Thyroid gland (tissue), 4 donors: ENCODE measurements at places on chromosomes 2 and 18. TPM values are rescaled to one million over a fixed set of nuclear protein-coding genes. Genes with fewer than 3 reads are reported as not detected.

Gene CCDC148
- total RNA-seq = 10.7 TPM

Gene RAX
- not detected for total RNA-seq

- no peak for DNase-seq
These were observed 197.4 kb downstream of the FBXO15 start for GRCh38 chr18:73950116-73950700.

- DNase-seq = no peak
These were observed 79.4 kb downstream of the NOL10 start for GRCh38 chr2:10610213-10610910.

- DNase-seq = no peak
These were observed 73.0 kb upstream of the ZNF397 start for GRCh38 chr18:35167857-35168256.

- no peak for DNase-seq
These were observed 730.4 kb upstream of the ID2 start for GRCh38 chr2:7951490-7951889.

- no peak for DNase-seq
These were observed 73.4 kb upstream of the ODC1 start for GRCh38 chr2:10521356-10522169.

GRCh38 chr2:213089438-213089837 is 62.0 kb downstream of the IKZF2 start:
- DNase-seq = no peak

GRCh38 chr2:129580001-129580400 is 399.5 kb upstream of the RAB6C start:
- no peak for DNase-seq

DNA sequence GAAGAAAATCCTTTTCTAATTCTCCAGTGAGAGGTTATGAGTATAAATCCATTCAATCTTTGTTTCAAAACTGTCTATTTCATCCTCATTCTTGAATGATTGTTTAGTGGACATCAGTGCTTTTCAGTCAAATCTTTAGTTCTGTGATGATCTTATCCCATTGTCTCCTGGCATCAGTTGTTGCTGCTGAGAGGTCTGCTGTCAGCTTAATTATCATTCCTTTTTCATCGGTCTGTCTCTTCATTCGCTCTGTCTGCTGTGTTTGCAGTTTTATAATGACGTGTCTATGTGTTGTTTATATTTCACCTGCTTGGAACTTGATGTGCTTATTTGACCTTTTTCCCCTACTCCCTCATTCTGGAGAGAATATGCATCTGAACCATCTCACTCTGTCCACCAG is 69.2 kb upstream of the GLI2 start:
- DNase-seq = no peak

- DNase-seq = peak; percentile 6
These were observed 301.8 kb upstream of the ID2 start for GRCh38 chr2:8380026-8380425.

GRCh38 chr2:164903951-164904350 is 51.4 kb downstream of the SLC38A11 start:
- DNase-seq = no peak

DNA sequence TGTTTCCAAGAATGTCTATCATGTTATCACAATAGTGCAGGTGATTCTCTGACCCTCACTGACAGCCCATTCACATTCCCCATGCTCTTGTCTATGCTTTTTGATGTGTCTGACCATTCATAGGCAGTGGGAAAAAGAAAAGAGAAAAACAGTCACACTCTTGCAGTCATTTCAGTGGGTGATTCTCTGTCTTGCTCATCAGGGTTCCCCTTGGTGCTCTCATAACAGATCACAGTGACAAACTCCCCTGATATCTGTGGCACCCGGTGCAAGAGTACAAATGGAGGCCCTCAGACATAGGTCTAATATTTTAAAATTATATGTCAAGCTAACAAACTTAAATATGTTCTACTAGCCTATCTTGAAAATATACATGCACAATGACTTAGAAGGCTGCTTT is 72.7 kb upstream of the PPP1CB start:
- no peak for DNase-seq
